Activated CD8-positive, alpha-beta T cell treated with anti-CD3 and anti-CD28 coated beads, Interleukin-2, amount 10 ng/mL, durations not matched to agents 7 days and 5 days (primary cell): ENCODE measurements at places on chromosomes 1 and 21. TPM values are rescaled to one million over a fixed set of nuclear protein-coding genes. Genes with fewer than 3 reads are reported as not detected.

Gene SPRR4
- total RNA-seq: not detected

Gene DNALI1
- total RNA-seq: not detected

- DNase-seq: no peak
These were observed 98.7 kb upstream of the VAV3 start for GRCh38 chr1:108063703-108064102.

DNA sequence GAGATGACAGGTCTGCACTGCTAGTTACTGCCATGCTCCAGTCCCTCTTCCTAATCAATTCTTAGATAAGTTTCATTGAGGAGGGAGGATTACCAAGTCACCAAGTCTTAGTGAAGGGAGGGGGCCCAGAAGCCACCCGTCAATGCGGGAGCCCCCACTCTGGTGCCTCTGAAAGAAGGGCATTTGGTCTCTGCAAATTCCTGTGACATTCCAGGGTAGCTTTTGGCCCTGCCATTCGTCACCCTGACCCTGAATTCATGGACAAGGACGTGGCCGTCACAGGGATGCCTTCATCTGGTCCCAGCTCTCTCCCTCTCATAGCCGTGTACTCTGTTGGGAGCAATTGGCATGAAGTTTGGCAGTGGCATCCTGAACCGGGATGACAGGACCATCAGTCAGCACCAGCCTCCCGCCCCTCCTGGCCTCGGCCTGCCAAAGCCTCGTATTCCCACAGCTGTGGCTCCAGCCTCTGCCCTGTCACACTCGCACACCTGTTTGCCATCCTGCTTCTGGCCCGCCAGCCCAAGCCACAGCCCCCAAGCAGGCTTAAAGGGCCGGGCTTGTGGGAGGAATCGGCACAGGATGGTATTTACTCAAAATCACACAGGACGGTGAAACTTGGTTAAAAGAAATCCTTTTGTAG is 150.7 kb downstream of the CLIC6 start:
- no peak for DNase-seq

GRCh38 chr1:32273391-32274208 is 18.3 kb upstream of the HDAC1 start:
- peak; percentile 87 for DNase-seq
